Right lung (tissue), 10 donors: ENCODE measurements at places on chromosomes 13 and 19. TPM values are rescaled to one million over a fixed set of nuclear protein-coding genes. Genes with fewer than 3 reads are reported as not detected.

- DNase-seq: no peak
Observed at GRCh38 chr19:12425236-12425887, 15.5 kb downstream of the ZNF443 start.

Gene FFAR1
- polyA plus RNA-seq: 0.49 TPM

Gene MED25
- 48.2 TPM for polyA plus RNA-seq

- DNase-seq: no peak
Observed at GRCh38 chr19:55041627-55042343, 3.7 kb upstream of the GP6 start.

DNA sequence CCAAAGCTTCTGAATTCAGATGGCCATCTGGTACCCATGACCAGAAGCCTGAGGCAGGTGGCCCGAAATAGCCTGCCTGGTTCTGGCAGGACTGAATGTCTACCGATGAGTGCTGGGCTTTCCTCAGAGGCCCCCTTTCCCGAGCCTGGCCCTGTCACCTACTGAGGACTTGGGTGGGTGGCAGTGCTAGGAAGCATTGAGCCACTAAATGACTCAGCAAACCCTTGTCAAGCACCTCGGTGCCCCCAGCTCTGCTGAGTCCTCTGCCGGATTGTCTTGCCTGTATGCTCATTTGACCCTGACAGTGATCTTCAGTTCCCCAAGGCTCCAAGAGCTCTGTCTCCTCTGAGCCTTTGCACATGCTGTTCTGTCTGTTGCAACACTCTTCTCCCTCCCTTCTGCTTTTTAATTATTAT, 17.9 kb downstream of the PPP1R37 start:
- DNase-seq: no peak

DNA sequence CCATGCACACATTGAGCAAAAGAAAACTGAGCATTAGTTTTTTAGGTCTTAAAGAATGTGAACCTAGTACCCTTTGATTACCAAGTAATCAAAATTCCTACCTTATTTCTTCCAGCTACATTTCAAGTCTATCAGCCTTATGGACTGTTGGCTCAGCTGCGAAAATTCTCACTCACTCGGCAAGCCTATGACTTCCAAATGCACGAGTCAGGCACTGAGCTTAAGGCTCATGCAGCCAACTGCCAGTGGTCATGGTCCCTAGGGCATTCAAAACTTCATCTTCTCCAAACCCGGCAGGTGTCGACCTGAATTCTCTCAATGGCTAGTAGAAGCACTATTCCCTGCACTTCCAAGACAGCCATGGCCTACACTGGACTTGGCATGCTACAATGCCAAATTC, 41.2 kb downstream of the RUBCNL start:
- DNase-seq: no peak

Gene POLD1
- polyA plus RNA-seq: 33.5 TPM

Gene LILRA5
- 0.55 TPM for polyA plus RNA-seq

Gene PRODH2
- polyA plus RNA-seq: not detected
